ENCODE measurements at places on chromosomes 13 and 19. TPM values are rescaled to one million over a fixed set of nuclear protein-coding genes. Genes with fewer than 3 reads are reported as not detected.

The RNF113B gene
- total RNA-seq, result not detected

The LILRB2 gene
- total RNA-seq, result 6.3 TPM

The TTC9B gene
- total RNA-seq, result not detected

The KIR2DL1 gene
- not detected for total RNA-seq

Measured in T-helper 17 cell (primary cell).